ENCODE measurements at places on chromosomes 1 and 21.
A peak's percentile ranks its signal among the peaks of the same experiment; 100 is the strongest.

DNA sequence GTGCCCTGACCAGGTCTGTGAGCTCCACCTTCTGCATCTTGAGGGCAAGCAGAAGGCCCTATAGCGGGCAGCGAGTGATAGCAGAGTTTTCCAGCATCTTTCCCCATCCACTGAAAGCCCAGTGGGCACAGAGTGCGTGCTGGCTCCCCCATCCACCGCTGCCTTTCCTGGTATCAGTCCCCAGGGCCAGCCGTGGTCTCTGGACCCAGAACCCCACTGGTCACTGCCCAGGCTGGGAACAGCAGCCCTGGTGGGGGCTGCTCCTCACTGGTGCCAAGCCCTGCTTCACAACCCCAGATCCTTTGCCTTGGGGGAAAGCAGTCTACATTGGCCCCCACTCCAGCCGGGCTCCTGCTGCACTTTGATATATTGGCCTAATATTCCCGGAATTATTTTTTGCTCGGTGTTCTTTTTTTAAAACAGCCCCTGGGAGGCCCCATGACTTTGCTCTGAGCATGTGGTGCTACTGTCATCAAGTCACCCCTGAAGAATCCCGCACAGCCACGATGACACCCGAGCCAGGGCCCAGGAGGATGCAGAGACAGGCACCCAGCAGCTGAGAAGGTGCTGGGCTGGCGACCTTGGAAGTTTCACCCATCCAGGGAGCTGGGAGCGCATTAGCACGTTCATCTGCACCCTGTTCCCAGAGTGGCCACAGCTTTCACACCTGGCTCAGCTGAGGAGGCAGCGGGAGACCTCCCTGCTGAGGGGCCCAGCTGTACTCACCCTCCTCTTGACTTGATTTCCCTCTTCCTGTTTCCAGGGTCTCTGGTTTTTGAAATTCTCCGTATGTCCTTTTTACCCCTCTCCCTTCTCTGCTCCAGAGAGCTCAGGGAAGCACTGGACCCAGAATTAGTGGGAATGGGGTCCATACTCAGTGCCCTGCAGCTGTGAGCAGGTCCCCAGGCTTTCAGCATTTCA lies 56.9 kb downstream of the KLHDC7A start:
- DNase-seq, result no peak

GRCh38 chr1:30425046-30425445 lies 298.3 kb downstream of the MATN1 start:
- DNase-seq, result no peak

- DNase-seq, result no peak
Observed at GRCh38 chr1:20405051-20405754, 80.8 kb downstream of the CAMK2N1 start.

- no peak for DNase-seq
Observed at GRCh38 chr1:101431956-101432510, 195.2 kb downstream of the S1PR1 start.

DNA sequence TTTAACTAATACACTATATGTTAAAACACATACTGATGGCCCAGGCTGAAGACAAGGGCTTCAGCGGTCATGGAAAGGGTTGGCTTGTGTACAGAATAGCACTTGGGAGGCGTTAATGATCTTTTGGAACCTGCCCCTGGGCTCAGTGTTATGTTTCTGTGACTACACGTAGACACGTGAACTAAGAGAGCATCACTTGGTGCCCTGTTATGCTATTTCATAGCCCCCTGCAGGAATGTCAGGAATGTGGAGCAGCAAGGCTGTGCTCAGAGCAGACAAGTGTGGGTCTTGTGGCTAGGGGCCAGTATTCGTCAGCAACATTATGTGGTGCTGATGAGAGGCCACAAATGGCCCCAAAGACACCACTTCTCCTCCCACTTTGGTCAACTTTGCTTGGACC lies 132.4 kb downstream of the MAP3K21 start:
- DNase-seq, result no peak

DNA sequence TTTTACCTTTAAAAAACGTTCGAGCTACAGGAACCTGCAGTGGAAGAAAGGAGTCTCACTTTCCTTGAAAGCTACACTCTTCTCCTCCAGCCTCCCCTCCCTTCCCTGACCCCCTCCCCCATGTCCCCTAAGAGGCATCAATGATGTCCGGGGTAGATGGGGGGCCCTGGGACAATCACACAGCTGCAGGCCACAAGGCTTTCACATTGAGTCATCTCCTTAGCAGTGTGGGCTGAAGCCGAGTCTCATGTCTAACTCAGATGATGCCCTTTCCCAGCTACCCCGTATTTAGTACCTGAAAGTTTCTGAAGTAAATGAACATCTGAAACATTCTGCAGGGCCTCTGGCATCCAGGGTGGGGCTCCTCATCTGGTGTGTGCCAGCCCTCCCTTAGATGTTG lies 6.3 kb upstream of the GPR25 start:
- peak; percentile 65 for DNase-seq

DNA sequence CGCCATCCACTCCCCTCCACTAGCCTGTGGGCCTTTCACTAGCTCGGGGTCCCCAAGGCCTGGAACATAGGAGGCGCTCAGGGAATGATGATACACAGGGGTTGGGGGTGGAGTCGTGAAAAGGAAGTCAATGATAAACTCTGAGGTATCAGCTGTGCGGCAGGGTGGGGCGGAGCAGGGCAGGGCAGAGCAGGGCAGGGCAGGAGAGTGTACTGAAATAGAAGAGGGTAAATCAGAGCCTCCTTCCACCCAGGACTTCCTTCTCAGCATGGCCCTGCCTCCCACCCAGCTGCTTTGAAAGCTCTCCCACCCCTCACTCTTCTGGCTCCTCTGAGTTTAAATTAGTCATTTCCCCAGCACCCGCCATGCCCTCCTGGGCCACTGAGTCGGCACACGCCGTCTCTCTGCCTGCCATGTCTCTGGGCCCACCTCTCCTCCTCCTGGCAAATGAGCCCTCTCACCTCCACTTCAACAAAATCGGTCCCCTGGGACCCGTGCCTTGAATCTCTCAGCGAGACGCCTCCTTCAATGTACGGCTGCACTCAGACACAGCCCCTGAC lies 16.9 kb downstream of the CAPZB start:
- DNase-seq, result peak; percentile 69

DNA sequence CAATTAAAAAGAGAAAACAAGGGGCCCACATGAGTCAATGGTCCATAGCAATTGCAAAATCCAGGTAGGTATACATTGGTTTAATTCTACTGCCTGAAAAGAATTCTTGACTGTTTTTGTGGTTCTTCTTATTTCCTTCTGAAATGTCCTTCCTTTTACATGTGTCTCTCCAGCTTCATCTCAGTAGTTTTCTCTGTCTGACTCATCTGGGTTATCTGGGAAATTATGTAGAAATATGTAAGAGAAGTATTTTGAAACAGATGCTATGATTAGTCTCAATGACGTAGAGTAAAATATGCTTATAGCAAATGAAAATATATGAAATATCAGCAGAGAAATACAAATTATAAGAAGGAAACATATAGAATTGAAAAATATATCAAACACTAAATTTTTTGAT lies 953.2 kb downstream of the BRINP3 start:
- DNase-seq, result no peak

Data from stimulated activated CD4-positive, alpha-beta T cell treated with anti-CD3 and anti-CD28 coated beads, Interleukin-2, amount 100 ng/mL, for 24 hours (primary cell).